ENCODE measurements at places on chromosomes 3 and 15.

- DNase-seq = no peak
Measured at GRCh38 chr3:66261355-66261754, 40.6 kb downstream of the SLC25A26 start.

- DNase-seq = no peak
Measured at GRCh38 chr3:36580716-36581115, 183.6 kb downstream of the DCLK3 start.

DNA sequence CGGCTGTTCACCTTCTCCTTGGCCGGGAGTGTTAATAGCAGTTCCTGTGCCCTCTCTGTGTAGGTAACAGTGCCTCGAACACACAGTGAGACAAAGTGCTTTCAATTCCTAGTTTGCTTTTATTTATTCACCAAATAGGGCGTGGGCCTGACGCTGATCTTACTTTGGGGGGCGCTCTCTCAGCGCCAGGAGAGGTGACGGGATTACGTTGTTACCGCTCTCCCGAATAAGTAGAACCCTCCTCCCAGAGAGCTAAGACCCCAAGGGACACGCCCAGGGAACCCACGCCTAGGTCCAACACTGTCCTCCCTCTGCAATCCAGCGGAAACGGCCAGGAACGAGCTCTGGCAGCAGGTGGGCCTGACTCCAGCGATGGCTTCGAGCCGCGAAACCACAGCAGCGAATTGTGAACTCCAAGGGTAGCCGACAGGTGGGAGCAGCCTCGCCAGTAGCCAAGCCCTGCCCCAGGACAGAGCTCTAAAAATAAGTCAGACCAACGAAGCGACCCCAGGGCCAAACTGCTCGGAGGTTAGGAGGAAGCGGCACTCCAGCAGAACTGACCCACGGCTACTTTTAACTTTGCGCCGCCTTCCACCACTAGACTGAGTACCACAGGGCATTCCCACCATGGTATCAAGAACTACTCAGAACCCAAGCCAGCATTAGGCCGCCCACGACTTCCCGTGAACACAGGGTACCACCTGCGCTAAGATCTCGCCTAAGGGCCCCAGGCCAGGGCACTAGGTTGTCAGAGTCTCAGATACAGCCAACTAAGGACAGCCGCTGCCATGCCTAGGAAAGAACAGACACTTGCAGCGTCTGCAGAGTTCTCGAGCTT lies 1.6 kb upstream of the SIN3A start:
- DNase-seq = peak; percentile 69

DNA sequence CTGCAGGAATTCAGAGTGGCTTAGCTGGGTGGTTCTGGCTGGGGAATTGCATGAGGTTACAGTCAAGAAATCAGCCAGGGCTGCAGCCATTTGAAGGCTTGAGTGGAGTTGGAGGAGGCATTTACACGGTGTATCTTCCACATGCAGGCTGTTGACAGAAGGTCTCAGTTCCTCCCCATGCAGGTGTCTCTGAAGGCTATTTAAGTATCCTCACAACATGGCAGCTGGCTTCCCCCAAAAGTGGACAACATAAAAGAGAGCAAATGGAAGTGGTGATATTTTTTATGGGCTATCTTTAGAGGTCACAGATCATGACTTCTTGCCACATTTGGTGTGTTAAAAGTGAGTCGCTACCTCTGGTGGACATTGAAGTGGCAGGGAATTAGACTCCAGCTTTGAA lies 60.1 kb upstream of the SPRED1 start:
- no peak for DNase-seq

DNA sequence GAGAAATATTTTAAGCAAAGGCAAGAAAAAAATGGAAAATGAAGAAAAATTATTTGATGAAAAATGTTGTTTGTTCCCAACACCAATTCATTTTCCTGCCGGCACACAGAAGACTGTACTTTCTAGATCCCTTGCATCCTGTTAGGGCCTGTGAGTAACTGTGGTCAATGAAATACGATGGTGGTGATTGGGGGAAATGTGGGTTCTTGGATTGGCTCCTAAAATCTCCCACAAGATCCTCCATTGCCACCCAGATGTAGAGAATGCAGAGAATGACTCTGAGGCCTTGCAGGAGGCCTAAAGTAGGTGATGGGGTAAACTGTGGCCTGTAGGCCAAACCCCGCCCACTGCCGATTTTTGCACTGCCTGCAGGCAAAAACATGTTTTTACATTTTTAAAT lies 46.3 kb upstream of the C3orf70 start:
- no peak for DNase-seq

- DNase-seq = no peak
Measured at GRCh38 chr15:70704166-70704565, 59.2 kb downstream of the UACA start.

DNA sequence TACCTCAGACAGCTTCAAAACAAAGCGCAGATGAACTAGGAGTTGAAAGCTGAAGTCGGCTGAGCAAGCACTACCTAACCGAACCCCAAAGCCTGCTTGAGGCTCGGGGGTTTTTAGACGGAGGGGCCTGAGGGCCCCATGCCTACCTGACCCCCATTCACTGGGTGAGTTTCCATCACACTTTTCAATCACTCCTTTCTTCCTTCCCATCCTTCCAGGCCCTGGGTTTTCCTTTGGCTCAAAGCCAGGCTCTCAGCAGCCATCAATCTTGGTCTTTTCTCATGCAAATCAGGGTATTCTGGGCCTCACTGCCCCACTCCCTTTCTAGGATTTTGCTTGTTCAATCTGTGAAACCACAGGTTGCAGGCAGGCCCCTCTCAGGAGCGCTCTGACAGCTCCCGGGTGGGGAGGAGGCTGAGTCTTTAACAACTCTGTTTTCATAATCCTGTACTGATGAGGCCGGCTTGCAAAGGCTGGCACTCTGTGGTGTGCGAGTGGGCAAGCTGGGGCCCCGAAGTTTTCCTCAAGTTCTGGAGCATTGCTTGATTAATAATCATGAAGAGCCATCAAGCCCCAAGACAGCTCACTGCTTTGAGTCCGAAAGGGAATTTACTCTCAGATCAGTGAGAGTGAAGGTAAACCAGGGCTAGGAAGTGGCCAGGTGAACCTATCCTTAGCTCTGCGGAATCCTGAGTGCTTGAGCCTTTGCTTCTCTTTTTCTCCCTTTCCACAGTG lies 97.6 kb downstream of the FRMD4B start:
- DNase-seq = peak; percentile 30

DNA sequence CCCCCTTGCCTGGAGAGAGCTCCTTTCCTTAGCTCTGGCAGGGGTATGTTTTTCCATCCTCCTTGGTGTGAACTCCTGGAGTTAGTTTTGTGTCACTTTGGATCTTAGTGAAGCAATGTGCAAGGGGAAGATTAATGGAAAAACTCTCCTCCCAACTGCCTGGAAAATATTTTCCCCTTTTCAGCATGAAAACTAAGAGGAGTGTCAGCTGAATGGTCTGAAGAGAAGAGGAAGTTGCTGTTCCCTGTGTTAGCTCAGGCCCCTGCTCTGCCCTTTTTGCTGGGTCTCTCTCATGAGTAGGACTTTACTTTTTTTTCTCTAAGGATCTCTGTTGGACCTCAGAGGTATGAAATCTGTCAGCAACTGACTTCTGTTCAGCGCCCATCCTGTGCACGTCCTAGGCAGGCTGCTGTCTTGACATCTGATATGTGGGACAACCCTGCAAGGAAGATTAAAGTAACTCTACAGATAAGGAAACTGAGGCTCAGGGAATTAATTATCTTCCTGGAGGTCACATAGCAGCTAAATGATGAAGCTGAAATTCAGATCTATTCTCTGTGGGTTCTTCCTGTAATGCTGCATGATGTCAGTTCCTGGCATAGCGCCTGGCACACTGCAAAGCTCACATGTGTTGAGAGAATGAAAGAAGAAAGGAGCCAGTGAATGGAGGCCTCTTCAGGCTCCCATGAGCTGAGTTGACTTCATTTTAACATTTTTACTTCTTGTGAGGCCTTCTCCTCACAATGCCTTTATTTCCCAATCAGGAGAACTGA lies 109.7 kb upstream of the GALNT15 start:
- no peak for DNase-seq

DNA sequence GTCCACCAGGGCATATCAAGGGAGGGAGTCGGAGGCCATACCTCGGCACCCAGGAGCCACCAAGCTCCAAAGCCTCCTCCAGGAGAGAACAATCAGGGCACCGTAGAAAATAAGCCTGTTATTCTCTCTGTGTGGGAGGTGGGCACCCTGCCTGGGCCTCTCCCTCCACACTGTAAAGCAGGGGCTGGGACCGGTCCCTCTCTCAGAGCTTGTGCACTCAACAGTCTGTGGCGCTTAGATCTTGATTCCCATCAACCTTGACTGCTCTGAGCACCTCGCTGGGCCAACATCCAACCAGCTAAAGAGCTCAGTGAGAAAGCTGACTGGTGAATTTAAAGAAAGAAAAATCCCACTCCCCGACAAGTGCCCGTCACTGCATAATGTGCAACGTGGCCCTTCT lies 53.0 kb downstream of the PCSK6 start:
- DNase-seq = no peak

DNA sequence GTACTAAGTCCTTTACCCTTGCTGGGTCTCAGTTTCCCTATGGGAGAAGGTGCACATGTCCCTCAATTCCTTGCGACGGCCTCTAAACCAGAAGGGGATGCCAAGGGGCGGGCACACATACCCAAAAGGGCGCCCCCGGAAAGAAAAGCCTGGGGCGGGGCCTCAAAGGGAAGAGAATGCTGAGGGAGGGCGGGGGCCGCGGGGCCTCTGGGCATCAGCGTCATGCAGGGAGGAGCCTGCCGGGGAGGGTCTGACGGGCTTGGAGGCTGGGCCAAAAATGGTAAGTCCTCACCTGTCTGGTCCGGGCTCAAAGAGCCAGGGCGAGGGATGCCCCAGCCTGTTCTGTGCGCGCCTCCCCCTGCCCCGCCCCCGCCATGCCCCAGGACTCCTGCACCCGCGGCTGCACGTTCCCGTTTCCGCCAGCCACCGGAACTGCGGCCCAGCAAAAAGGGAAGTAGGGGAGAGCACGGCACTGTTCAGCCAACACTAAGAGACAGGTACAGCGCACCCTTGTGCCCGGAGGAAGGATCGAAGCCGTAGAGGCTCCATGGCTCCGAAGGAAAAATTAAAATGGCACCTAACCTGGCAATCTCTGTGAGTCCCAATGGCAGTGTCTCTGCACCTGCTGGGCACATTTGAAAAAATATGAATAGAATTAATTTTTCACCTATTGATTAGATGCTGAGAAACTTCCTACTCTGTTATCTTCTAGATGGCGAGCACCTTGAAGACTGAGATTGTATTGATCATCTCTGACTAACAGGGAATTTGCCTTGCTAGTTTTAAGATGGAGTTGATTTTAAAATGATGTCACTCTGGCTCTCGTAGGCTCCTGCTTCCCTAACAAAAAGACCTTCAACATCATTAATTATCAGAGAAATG lies at the start of gene DET1:
Gene DET1, minus strand, starts transcription at position 434 of the 882 bp plus-strand sequence. CDS start 14,976 bp downstream, outside the sequence.
- peak; percentile 96 for DNase-seq

DNA sequence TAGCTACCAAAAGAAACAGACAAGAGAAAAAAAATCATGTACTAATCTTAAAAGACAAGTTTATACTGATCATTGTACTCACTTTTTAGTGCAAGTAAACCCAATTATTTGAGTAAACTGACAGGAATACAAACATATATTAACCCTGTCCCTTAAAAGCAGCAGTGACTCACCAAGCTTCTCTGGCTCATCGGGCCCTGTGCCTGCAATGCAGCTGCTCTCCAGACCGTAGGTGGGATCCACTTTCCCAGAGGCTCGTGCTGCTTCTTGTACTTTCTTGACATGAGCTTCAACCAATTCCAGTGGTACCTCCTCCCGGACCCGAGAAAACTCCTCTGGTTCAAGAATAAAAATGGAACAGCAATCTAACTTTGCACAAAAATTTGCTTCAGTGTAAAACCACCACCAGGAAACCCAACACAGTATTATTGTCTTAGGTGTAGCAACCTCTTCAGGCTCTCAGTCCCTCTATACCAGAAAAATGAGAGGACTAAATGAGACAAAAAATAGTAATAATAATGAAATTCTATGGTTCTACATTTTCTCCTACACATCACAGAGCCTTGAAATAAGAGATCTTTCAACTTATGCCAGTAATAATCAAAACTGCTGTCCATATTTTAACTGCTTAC lies 82.6 kb upstream of the CSPG5 start:
- no peak for DNase-seq

- DNase-seq = no peak
Measured at GRCh38 chr3:14876921-14877333, 58.2 kb downstream of the FGD5 start.

DNA sequence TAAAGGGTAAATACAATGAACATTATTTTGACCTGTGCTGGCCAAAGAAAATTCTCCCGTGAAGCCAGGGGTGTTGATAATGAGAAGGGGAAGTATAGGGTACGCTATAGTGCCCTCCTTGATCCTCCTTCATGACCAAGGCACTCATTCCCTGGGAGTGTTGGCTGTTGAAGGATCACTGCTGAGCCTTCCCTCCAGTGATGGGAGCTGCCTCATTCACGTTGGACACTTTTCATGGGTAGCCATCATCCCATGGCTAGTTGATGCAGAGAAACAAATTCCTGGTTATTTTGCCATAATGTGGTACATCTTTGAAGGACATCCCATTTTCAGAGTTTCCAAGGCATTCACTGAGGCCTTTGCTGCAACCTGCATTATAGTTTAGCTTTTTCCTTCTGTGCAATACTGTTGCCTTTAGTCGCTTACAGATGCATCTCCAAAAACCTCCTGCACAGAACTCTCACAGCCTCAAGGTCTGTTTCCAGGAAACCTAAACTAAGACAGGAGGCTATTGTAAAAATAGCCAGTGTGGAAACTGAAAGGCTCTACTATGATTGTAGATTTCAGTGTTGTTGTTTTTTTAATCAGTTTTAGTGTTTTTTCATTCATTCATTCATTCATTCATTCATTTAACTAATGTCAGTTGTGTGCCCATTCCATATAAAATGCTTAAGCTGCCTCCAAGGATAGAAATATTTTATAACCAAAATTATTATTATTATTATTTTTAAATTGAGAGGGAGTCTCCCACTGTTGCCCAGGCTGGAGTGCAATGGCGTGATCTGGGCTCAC lies 40.8 kb downstream of the TGFBR2 start:
- DNase-seq = no peak

GRCh38 chr3:99965077-99965476 lies 147.4 kb downstream of the CMSS1 start:
- no peak for DNase-seq

DNA sequence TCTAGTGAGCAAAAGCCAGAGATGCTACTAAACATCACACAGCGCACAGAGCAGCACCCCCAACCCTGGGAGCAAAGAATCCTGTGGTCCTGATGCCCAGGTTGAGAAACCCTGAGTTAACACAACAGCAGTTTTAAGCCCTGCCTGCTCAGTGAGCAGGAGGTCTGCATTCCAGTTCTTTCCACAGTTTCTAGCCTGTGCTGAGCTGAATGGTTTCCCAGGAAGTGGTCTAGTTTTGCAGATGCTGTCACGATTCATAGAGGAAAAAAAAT lies 171.1 kb upstream of the PROK2 start:
- DNase-seq = no peak

All from stimulated activated CD4-positive, alpha-beta T cell treated with anti-CD3 and anti-CD28 coated beads, Interleukin-4, amount 100 ng/mL, for 4 hours (primary cell).